ENCODE measurements at places on chromosomes 1 and 21.
A peak's percentile ranks its signal among the peaks of the same experiment; 100 is the strongest.

GRCh38 chr1:227166559-227166958 lies 151.7 kb downstream of the CDC42BPA start:
- no peak for DNase-seq

GRCh38 chr1:22223176-22223575 lies 80.3 kb upstream of the WNT4 start:
- DNase-seq: no peak

GRCh38 chr1:192884241-192884640 lies 75.4 kb downstream of the RGS2 start:
- peak; percentile 36 for DNase-seq

GRCh38 chr1:175731581-175731980 lies 11.8 kb downstream of the TNR start:
- DNase-seq: no peak

DNA sequence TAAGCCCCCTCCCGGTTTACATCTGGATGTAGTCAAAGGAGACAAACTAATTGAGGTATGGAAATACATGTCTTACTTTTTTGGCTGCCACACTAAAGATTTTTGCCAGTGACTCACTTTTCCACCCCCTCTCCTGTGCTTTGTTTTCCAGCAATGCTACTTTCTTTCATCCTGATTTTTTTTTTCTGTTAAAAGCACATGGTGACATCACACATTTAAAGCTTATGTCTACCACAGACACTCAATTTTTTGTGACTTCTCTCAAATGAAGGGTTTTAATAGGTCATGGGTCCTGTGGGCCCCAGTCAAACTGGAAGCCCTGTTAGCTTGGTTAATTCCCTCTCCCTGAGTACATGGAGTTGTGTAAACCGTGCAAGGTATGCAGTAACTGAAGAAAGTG lies 2.2 kb downstream of the PPP1R8 start:
- DNase-seq: peak; percentile 43

GRCh38 chr21:44013380-44014088 lies 1.4 kb downstream of the TRAPPC10 start:
- DNase-seq: peak; percentile 11

GRCh38 chr1:188904201-188904600 lies 1573.5 kb downstream of the BRINP3 start:
- DNase-seq: no peak

- no peak for DNase-seq
Observed at GRCh38 chr21:43937051-43937832, 72.2 kb downstream of the AGPAT3 start.

- peak; percentile 56 for DNase-seq
Observed at GRCh38 chr1:193190096-193190744, 3.8 kb upstream of the B3GALT2 start.

GRCh38 chr1:22327411-22327810 lies 124.2 kb upstream of the ZBTB40 start:
- no peak for DNase-seq
